A549 treated with Hydrocortisone at 1 μM for 4 hours (cell line): ENCODE measurements at places on chromosomes 2 and 18. TPM values are rescaled to one million over a fixed set of nuclear protein-coding genes. Genes with fewer than 3 reads are reported as not detected.

CLEC4F gene
- total RNA-seq: not detected in 5 replicates

COPS8 gene
- 144 to 170 TPM (median 147 TPM) in 5 replicates for total RNA-seq

RAX gene
- 0.05 TPM in 1 of 5 replicates, not detected in the others for total RNA-seq

SKOR2 gene
- total RNA-seq: not detected in 5 replicates

SERPINB12 gene
- total RNA-seq: not detected in 5 replicates

REG1B gene
- not detected in 5 replicates for total RNA-seq

OTOS gene
- not detected in 5 replicates for total RNA-seq

EML6 gene
- 1.0 to 1.6 TPM (median 1.4 TPM) in 5 replicates for total RNA-seq

CNDP1 gene
- not detected in 5 replicates for total RNA-seq

TOGARAM2 gene
- 0.09 to 0.24 TPM (median 0.14 TPM) in 5 replicates for total RNA-seq

LIMS4 gene
- 0.46 to 1.2 TPM (median 0.75 TPM) in 5 replicates for total RNA-seq

COLEC11 gene
- 0.48 to 0.69 TPM (median 0.50 TPM) in 5 replicates for total RNA-seq

LYPD6B gene
- 0.10 TPM in 1 of 5 replicates, not detected in the others for total RNA-seq

MYO3B gene
- not detected in 5 replicates for total RNA-seq

DTNB gene
- 8.5 to 9.4 TPM (median 9.1 TPM) in 5 replicates for total RNA-seq

IFIH1 gene
- total RNA-seq: 0.83 to 1.3 TPM (median 1.2 TPM) in 5 replicates

DLX1 gene
- total RNA-seq: 2.0 to 3.3 TPM (median 2.8 TPM) in 5 replicates
